Colonic mucosa (tissue), 4 donors: ENCODE measurements at places on chromosomes 12 and 14.

DNA sequence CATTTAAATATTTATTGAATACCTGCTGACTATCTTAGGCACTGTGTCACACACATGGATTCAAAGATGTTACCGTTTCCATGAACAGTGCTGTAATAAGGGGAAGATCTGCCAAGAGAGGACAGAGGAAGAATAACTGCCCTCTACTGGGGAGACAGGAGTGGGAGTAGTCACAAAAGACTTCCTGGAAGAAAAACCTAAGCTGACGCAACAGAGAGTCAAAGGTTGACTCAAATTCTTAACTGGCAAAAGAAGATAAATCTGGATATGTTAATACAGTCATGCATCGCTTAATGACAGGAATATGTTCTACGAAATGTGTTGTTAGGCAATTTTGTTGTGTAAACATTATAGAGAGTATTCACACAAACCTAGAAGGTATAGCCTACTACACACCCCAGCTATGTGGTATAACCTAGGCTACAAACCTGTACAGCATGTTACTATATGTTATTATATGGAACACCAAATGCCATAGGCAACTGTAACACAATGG lies 51.5 kb downstream of the DCAF5 start:
- peak; percentile 53 for DNase-seq

DNA sequence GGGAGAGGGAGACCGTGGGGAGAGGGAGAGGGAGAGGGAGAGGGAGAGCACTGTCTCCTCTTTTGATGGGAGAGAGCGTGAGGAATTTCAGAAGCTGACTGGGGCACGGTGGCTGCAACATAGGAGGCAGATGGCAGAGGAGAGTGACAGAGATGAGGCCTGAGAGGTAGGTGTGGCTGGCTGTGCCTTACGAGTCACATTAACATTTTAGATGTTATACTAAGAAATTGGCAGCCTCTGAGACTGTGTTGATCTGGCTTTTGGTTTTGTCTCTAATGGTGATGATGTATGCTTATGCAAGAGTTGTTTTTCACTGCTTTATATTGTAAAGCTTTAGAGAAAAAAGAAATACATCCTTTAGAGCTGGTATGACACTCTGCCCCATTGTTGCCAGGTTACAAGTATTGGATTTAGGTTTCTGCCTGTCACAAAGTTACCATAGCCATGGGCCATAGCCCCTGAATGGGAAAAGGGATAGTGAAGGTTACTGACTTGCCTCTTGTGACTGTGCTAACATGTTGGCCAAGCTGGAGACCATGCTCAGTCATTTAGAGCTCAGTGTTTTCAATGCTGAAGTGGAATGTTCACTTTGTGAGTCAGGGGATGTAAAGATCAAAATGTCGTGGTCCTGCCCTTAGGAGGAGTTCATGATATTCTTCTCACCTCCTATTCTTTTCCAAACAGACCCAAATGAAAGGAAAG lies 186.2 kb downstream of the SYNE2 start:
- no peak for DNase-seq

GRCh38 chr14:98022541-98023520 lies 1225.6 kb downstream of the VRK1 start:
- no peak for DNase-seq

GRCh38 chr12:121711361-121712189 lies 977 bp upstream of the TMEM120B start:
- DNase-seq: peak; percentile 24

- peak; percentile 31 for DNase-seq
Measured at GRCh38 chr12:130916241-130916911, 37.3 kb upstream of the ADGRD1 start.
